ENCODE measurements at places on chromosomes 5 and 9. TPM values are rescaled to one million over a fixed set of nuclear protein-coding genes. Genes with fewer than 3 reads are reported as not detected.

Gene TIMD4
- not detected for total RNA-seq

Gene TEX48
- total RNA-seq: not detected

Gene CTXN3
- total RNA-seq: not detected

Gene KCNT1
- total RNA-seq: not detected

Gene PCDHB9
- total RNA-seq: 0.44 TPM

Gene C7
- total RNA-seq: 15.2 TPM

Gene CDO1
- 7.4 TPM for total RNA-seq

Gene HSD17B3
- 0.13 TPM for total RNA-seq

Gene TAF11L5
- total RNA-seq: not detected
